NCI-H1105 (cell line): ENCODE measurements at places on chromosomes 5 and 9.

DNA sequence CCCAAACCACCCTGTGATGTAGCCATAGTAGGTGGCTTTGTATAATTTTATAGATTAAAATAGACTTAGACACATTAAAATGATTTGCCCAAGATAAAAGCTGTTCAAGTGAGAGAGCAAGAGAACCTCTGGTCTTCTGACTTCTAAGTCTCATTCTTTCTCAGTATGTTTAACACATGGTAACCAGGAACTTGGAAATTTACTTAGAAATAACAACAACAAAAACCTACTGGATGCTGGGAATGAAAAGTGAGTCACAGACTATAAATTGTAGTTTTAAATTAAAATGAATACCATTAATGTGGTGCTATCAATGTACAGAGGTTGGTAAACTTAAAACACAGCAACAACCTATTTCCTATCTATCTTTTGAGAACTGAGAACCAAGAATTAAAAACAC, 30.4 kb downstream of the HMGCR start:
- no peak for DNase-seq

DNA sequence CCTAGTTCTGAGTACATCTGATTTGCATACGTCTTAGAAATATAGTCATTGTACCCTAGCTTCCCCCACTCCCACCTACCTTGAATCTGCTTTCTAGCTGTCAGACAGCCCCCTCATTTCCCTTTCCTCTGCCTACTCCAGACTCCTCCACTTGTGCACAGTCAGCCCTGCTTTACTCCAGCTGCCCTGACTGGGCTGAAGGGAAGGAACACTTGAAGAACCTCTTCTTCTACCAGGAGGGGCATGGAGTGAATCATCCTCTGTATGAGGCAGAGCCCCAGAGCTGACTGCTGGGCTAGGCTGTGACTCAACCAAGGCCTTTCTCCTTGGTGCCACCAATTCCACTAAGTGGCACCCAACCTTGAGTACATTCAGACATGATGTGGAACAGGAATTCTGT, 18.1 kb upstream of the ZFR start:
- no peak for DNase-seq

DNA sequence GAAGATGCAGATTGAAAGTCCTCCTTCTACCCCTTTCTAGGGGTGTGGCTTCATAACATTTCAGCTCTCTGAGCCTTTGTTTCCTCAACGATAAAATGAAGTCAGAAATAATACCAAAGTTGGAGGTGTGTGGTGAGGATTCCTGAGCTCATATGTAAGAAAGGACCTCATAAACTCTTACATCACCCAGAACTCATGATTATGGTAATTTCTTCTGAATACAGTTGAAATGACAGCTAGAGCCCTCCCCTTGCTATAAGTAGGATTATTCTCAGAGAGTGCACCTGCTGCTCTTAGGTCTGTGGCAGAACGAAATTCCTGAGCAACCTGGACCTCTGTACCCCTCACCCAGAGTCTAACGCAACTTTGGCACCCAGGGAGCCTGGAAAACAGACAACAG, 291.4 kb upstream of the KLF4 start:
- DNase-seq = no peak

- no peak for DNase-seq
These were observed 143.9 kb upstream of the PANK3 start for GRCh38 chr5:168723037-168723436.

- DNase-seq = no peak
These were observed 91.1 kb downstream of the TRIO start for GRCh38 chr5:14234204-14234603.
